ENCODE measurements at places on chromosomes 7 and 10. TPM values are rescaled to one million over a fixed set of nuclear protein-coding genes. Genes with fewer than 3 reads are reported as not detected.
A peak's percentile ranks its signal among the peaks of the same experiment; 100 is the strongest.

DNA sequence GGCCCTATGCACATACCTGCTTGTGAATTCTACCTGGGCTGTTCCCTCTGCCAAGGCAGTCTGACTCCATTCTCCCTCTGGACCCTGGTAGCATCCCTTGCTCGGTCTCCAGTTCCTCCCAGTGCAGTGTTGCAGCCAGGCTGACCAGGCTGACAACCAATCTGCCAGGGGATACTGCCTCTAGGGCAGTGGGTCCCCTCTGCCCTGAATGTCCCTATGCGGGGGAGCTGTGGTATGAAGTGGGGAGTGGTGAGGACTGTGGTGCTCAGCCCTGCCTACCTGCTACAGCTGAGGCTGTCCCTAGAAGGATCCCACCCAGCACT is 48.0 kb upstream of the CAMK2B start:
- no peaks in the 10 kb centered on the region for H3K36me3 ChIP-seq
- H3K27ac ChIP-seq = no peak overlapping the region
- H3K27me3 ChIP-seq = peaks cover 3% of the 10 kb centered on the region
- no peak for DNase-seq
- no peaks in the 10 kb centered on the region for H3K4me1 ChIP-seq

GRCh38 chr10:132560241-132560731 is 22.7 kb downstream of the INPP5A start:
- H3K36me3 ChIP-seq = no peaks in the 10 kb centered on the region
- H3K27ac ChIP-seq = peak overlapping the region; percentile 30
- H3K4me3 ChIP-seq = no peak overlapping the region
- peak; percentile 71 for DNase-seq
- H3K4me1 ChIP-seq = peaks cover 69% of the 10 kb centered on the region

- H3K27me3 ChIP-seq = no peaks in the 10 kb centered on the region
- peak; percentile 81 for DNase-seq
- peak overlapping the region; percentile 78 for H3K27ac ChIP-seq
Measured at GRCh38 chr10:77571490-77571889, 66.1 kb downstream of the KCNMA1 start.

DNA sequence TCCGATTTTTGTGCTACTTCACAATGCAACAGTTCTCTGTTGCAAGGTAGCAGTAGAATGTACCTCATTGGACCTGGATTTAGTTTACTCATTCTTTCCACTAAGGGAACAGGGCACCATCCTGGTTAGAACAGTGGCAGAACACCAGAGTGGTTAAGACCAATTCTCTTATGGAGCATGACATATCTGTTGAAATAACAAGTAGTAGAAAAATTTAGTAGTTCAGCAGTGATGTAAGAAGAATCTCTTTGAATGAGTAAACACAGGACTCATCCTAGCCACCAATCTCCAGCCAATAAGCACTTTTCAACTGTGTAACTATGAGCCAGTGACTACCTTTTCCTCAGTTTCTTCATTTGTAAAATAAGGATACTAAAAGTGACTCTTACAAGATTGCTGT is 2.4 kb downstream of the ANKRD22 start:
- H3K4me1 ChIP-seq = no peaks in the 10 kb centered on the region
- no peak overlapping the region for H3K27ac ChIP-seq
- no peak overlapping the region for H3K4me3 ChIP-seq
- H3K27me3 ChIP-seq = no peaks in the 10 kb centered on the region

DNA sequence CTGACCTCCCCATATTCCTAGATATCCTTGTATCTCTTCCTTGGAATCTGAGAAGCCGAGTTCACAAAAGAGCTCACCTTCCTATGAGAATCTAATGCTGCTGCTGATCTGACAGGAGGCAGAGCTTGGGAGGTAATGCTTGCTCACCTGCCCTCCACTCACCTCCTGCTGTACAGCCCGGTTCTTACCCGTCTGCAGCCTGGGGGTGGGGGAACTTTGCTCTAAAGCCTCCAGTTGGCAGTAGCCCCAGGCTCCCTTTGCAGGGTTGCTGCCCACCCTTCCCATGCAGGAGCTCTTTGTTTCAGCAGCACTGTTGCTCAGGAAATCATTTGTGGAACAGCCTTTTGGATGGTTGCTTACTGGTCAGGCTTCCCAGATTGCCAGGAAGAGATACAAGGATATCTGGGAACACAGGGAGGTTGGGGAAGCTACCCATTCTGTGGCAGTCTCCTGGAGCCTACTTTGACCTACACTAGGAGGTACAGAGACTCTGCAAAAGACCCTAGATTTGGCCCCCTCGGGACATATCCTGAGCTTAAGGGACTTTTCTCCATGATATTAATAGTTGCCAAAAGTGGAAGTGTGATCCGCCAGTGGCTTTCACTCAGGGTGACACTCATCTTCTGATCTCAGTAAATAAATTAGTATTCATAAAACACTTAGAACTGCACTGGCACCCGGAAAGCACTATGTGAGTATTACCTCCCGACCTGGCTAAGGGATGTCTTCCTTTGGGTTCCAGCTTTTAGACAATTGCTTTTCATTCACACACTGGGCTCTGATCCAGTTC is 363.7 kb upstream of the PODXL start:
- no peaks in the 10 kb centered on the region for H3K27me3 ChIP-seq
- no peaks in the 10 kb centered on the region for H3K36me3 ChIP-seq
- no peak for DNase-seq
- H3K4me3 ChIP-seq = no peak overlapping the region
- H3K4me1 ChIP-seq = no peaks in the 10 kb centered on the region
- H3K27ac ChIP-seq = no peak overlapping the region

DNA sequence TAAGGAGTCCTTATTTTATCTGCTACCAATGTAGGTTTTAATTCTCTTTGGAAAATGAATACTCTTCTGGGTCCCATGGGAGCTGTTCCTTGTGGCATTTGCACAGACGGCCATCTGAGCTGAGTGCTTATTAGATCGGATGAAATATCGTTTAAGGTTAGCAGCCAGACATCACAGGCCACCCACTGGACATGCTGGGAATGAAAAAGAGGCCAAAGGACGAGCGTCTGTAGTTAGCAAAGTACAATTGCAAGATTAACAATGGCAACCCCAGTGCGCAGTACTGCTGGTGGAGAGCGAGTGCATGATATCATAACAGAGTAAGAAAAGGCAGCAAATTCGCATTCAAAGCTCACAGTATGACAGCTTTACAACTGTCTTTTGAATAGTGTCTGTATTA is 28.3 kb upstream of the CREB5 start:
- DNase-seq = no peak
- H3K27ac ChIP-seq = no peak overlapping the region
- no peak overlapping the region for H3K4me3 ChIP-seq
- no peaks in the 10 kb centered on the region for H3K27me3 ChIP-seq

DNA sequence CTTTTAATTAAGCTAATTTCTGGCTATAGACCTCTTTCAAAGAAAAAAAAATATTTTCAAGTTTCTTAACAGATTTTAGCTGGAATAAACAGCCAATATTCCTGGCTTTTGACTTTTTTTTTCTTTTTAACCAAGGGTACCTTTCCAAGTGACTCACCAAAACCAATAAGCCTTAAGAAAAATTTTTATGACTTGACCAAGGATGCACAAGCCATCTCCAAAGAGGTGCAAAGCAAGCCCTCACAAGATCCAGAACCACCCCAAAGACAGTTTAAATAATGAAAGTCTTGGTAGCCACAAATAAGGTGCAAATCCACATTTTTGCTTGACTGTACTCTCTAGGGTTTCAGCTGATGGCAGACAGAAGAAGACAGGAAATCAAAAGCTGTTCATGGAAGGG is 76.5 kb downstream of the MAPK8 start:
- peaks cover 14% of the 10 kb centered on the region for H3K4me1 ChIP-seq
- no peak overlapping the region for H3K27ac ChIP-seq
- no peaks in the 10 kb centered on the region for H3K27me3 ChIP-seq
- H3K4me3 ChIP-seq = no peak overlapping the region
- no peaks in the 10 kb centered on the region for H3K36me3 ChIP-seq

DNA sequence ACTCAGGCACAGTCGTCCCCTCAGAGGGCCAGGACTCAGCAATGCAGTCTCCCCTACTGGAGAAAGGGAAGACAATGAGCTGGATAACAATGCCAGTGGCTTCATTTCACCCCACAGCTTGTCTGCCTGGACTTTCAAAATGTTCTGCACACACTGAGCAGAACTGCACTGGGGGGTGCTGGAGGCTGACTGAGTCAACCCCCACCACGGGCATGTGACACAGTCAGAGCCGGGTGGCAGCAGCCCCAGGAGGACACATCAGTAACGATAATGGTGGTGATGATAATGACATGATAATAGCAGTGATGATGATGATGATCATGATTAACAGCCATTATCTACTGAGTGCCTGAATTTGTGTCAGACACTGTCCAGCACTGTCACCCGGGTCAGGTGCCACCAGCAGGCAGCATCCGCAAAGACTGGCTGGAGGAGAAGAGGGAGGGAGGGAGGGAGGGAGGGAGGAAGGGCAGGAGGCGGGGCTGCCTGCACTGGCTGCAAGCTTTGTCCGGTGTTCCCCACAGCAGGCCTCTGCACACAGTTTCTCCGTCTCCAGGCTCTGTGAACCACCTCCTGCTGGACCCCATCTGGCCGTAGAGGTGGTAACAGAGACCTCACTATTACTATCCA is 67.4 kb downstream of the PLXNA4 start:
- H3K4me1 ChIP-seq = peaks cover 7% of the 10 kb centered on the region
- no peak for DNase-seq
- H3K27ac ChIP-seq = peak overlapping the region; percentile 51
- no peak overlapping the region for H3K4me3 ChIP-seq
- no peaks in the 10 kb centered on the region for H3K36me3 ChIP-seq

GRCh38 chr7:107394831-107395230 is 75.0 kb upstream of the GPR22 start:
- no peaks in the 10 kb centered on the region for H3K4me1 ChIP-seq
- no peak overlapping the region for H3K4me3 ChIP-seq
- no peaks in the 10 kb centered on the region for H3K27me3 ChIP-seq
- no peak for DNase-seq
- H3K27ac ChIP-seq = no peak overlapping the region

GRCh38 chr10:100872034-100872791 is 40.5 kb upstream of the SLF2 start:
- no peak overlapping the region for H3K4me3 ChIP-seq
- H3K36me3 ChIP-seq = no peaks in the 10 kb centered on the region
- DNase-seq = no peak
- H3K27me3 ChIP-seq = no peaks in the 10 kb centered on the region
- H3K27ac ChIP-seq = no peak overlapping the region

The SNCG gene
- total RNA-seq = 55.0 TPM

The ADAM12 gene
- total RNA-seq = 0.36 TPM

The SHOC2 gene
- 49.7 TPM for total RNA-seq

The VWC2 gene
- total RNA-seq = not detected

The PPP1R17 gene
- total RNA-seq = not detected

The LGI1 gene
- total RNA-seq = 28.1 TPM
